GM23338 (cell line): ENCODE measurements at places on chromosomes 1 and 21. TPM values are rescaled to one million over a fixed set of nuclear protein-coding genes. Genes with fewer than 3 reads are reported as not detected.

- H3K4me1 ChIP-seq = peaks cover 9% of the 10 kb centered on the region
- no peaks in the 10 kb centered on the region for H3K36me3 ChIP-seq
- no peak overlapping the region for H3K27ac ChIP-seq
- peak; percentile 39 for DNase-seq
These were observed 31.9 kb downstream of the CAPN9 start for GRCh38 chr1:230778916-230779590.

DNA sequence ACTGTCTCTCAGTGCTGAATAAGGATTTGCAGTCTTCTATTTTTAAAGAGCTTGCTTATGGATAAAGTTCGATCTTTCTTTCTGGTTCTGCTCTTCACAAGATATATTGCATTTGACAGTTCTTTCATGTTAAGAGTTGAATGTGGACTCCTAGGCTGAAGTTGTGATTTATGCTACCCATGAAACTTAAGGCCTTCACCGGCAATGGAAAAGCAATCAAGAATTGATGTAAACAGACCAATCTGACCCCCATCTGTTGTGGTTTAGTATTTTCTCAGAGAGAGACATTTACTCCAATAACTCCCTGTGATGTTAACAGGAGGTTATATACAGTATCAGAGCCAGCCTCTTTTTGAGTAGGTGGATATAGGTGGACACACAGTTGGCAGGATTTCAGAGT, 165.8 kb downstream of the PAPPA2 start:
- H3K4me1 ChIP-seq = no peaks in the 10 kb centered on the region
- no peak overlapping the region for H3K27ac ChIP-seq
- no peaks in the 10 kb centered on the region; the same call in 1 of the 2 replicates for H3K36me3 ChIP-seq
- no peak for DNase-seq
- H3K27me3 ChIP-seq = no peaks in the 10 kb centered on the region
- H3K4me3 ChIP-seq = no peak overlapping the region

- DNase-seq = no peak
- no peak overlapping the region for H3K27ac ChIP-seq
- H3K36me3 ChIP-seq = no peaks in the 10 kb centered on the region
- no peak overlapping the region for H3K4me3 ChIP-seq
- H3K4me1 ChIP-seq = 0 out of 2 replicates have a peak, but pooled peaks cover 3% of the 10 kb centered on the region
These were observed 8.3 kb upstream of the CSF1 start for GRCh38 chr1:109902204-109902985.

The RIPPLY3 gene
- total RNA-seq = 2.5 and 2.6 TPM in 2 replicates

DNA sequence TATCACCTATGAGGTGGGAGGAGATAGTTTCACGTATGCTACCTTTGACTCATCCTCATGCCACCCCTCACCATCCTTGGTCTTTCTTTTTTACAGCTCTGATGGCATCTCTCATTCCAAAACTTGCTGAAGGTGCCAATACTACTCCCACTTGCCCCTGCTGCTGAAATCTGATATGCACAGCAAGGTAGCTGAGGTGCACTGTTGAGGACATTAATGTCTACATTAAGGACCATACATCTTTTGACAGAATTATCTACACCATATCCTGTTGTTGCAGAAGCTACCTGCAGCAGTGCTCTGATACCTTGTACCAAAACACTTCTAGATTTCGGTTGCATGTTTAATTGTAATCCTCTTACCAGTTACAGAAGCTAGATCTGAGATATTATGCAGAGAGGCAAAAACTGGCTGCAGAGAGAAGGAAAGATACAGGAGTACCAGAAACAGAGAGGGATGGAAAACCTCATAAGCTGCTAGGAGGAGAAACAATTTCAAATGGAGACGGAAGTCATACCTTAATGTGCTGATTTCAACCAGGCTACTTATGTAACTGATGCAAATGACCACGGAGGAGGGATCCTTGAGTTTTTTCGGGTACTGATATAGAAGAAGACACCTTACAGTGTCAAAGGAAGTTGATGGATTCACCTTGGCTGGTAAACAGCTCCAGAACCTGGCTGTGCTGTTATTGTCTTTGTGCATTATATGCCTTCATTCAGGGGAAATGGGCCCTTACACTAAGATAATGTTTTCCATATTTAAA, 19.3 kb upstream of the PTPRC start:
- H3K4me3 ChIP-seq = no peak overlapping the region
- DNase-seq = no peak
- no peaks in the 10 kb centered on the region for H3K27me3 ChIP-seq
- H3K4me1 ChIP-seq = no peaks in the 10 kb centered on the region
- no peak overlapping the region for H3K27ac ChIP-seq
- H3K36me3 ChIP-seq = no peaks in the 10 kb centered on the region

- H3K4me3 ChIP-seq = no peak overlapping the region
- H3K27ac ChIP-seq = no peak overlapping the region
- H3K27me3 ChIP-seq = peaks cover 52% of the 10 kb centered on the region; the same call in 1 of the 2 replicates
These were observed 21.7 kb downstream of the RNF187 start for GRCh38 chr1:228508840-228509415.

The ACAP3 gene
- total RNA-seq = 27.7 and 31.9 TPM in 2 replicates

The RGS16 gene
- 15.4 and 18.2 TPM in 2 replicates for total RNA-seq

GRCh38 chr1:14653461-14653960, 55.0 kb downstream of the KAZN start:
- no peak overlapping the region for H3K4me3 ChIP-seq
- no peak overlapping the region for H3K27ac ChIP-seq
- peaks cover 16% of the 10 kb centered on the region for H3K4me1 ChIP-seq
- H3K36me3 ChIP-seq = no peaks in the 10 kb centered on the region
- DNase-seq = no peak
- H3K27me3 ChIP-seq = no peaks in the 10 kb centered on the region

DNA sequence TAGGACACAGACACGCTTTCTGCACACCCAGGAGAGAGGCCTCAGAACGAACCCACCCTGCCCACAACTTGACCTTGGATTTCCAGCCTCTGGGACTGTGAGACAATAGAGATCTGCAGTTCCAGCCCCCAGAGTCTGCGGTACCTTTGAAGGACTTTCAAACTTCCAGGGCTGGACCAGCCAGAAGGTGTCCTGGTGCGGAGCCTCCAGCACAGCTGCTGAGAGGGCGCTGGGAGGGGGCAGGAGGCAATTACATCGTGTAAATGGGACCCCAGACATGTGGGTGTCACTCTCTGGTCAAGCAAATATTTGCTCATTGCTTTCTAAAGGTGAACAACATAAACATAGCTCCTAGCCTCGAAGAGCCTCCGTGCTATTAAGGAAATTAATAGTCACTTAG, 58.7 kb upstream of the ACTRT2 start:
- H3K27me3 ChIP-seq = no peaks in the 10 kb centered on the region
- H3K4me3 ChIP-seq = no peak overlapping the region
- no peaks in the 10 kb centered on the region for H3K4me1 ChIP-seq
- no peak overlapping the region for H3K27ac ChIP-seq

DNA sequence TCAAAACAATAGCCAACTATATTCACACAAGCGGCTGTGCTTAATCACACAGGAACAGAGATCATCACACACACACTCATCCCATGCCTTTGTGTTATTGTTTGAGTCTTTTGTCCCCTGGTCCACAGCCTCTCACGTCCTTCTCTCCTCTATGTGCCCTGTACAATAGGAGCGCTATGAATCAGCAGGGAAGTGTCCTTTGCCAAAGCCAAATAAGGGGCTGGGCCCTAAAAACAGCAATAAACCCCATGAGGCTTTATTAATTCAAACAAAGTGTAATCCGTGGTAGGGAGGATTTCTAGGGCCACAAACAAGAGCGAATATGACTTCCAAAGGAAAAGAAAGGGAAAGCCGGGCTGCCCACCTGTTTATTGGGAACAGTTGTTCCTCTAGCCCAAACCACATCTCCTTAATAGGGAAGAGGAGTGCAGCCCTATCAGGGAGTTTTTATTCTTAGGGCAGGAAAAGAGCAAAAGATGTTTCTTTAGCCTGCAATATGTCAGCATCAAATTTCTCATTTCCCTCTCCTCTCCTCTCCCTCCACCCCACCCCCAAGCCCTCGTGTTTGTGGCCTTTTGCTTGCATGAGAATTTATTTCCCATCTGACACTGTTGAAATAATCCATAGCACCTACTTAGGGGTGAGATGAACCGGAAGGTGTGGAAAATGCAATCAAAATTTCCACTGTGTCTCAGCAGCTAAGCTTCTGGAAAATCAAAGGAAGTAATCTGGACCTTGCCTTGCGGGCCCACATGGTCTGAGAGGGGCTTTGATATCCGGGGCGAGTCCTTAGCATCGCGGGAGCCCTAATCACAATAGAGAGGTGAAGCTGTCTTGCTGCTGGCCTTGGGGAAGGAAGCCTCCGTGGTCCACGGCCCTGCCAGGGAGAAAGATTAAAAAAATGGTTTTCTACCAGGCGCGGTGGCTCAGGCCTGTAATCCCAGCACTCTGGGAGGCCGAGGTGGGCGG, 45.3 kb upstream of the ITPKB start:
- no peaks in the 10 kb centered on the region for H3K4me1 ChIP-seq
- no peaks in the 10 kb centered on the region for H3K36me3 ChIP-seq
- H3K27ac ChIP-seq = no peak overlapping the region

The OR2G6 gene
- not detected in 2 replicates for total RNA-seq

GRCh38 chr1:27342391-27342777, 562 bp downstream of the SYTL1 start:
- no peak for DNase-seq
- H3K27me3 ChIP-seq = no peaks in the 10 kb centered on the region
- peak overlapping the region; percentile 55 for H3K4me3 ChIP-seq
- H3K36me3 ChIP-seq = no peaks in the 10 kb centered on the region
- H3K4me1 ChIP-seq = peaks cover 17% of the 10 kb centered on the region; the same call in 1 of the 2 replicates
- H3K27ac ChIP-seq = no peak overlapping the region

The PADI2 gene
- total RNA-seq = 3.7 and 4.3 TPM in 2 replicates

The BCAS2 gene
- 49.9 and 50.7 TPM in 2 replicates for total RNA-seq

The CFAP107 gene
- 0.07 TPM in 1 of 2 replicates, not detected in the other for total RNA-seq

The UTS2 gene
- not detected in 2 replicates for total RNA-seq

DNA sequence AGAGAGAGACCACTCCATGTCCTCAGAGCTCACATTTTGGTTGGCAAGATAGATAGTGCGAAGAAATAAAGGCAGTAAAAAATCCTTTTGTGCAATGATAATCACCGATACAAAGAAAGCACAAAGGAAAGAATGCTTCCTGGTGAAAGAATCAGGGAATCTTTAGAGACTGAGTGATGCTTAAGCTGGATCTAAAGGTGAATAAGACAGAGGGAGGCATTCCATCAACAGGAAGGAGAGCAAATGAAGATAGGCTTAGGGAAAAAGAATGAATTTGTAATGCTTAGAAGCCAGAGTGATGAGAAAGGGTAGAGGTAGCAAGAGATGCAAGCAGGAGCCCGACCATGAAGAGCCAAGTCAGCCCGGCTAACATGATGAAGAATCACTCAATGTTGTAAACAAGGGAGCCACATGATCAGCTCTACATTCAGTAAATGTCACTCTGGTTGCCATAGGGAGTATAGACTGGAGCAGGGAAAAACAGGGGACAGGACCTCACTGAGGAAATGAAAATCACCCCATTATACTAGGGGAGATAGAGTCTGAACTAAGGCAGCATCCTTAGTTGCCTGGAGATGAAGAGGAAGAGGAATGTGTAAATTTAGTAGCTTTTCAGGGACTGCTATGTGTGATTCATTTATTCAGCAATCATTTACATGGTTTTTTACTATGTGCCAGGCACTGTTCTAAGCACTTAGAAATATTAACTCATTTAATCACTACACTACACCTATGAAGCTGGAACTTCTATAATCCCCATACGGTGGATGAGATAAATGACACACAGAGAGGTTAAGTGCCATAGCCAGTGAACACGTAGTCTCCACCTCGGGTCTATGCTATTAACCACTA, 402.6 kb upstream of the NFIA start:
- no peaks in the 10 kb centered on the region for H3K36me3 ChIP-seq
- no peak overlapping the region for H3K4me3 ChIP-seq
- H3K27me3 ChIP-seq = no peaks in the 10 kb centered on the region
- H3K27ac ChIP-seq = no peak overlapping the region

GRCh38 chr1:225378880-225379279, 49.0 kb downstream of the LBR start:
- no peaks in the 10 kb centered on the region for H3K36me3 ChIP-seq
- H3K4me1 ChIP-seq = peaks cover 19% of the 10 kb centered on the region
- peak overlapping the region; percentile 6; the same call in 1 of the 2 replicates for H3K27ac ChIP-seq
- no peak overlapping the region for H3K4me3 ChIP-seq
- H3K27me3 ChIP-seq = no peaks in the 10 kb centered on the region

- DNase-seq = peak; percentile 2
- no peak overlapping the region for H3K27ac ChIP-seq
- peaks cover 4% of the 10 kb centered on the region; the same call in 1 of the 2 replicates for H3K4me1 ChIP-seq
- H3K4me3 ChIP-seq = no peak overlapping the region
- no peaks in the 10 kb centered on the region for H3K27me3 ChIP-seq
- peaks cover 8% of the 10 kb centered on the region; the same call in 1 of the 2 replicates for H3K36me3 ChIP-seq
These were observed 4.3 kb downstream of the PUSL1 start for GRCh38 chr1:1312450-1313314.

The LIN28A gene
- 1,538 and 1,571 TPM in 2 replicates for total RNA-seq

DNA sequence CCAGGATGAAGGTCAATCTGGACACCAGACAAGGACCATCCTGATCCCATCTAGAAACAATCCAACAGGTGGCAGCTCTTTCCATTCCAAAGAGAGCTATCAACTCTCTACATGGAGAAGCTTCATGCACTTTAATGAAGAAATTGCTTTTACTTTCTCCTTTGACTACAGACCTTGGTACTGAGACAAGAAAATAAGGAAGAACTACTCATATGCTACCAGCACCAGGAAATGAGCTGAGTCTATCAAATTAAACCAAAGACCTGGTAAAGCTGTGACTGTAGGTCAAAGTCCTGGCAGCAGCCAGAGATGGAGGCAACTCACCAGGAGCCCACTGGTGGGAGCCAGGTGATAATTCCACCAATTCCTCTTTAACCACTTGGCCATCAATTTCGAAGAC, 64.3 kb upstream of the LRRC8B start:
- no peak for DNase-seq
- H3K27ac ChIP-seq = no peak overlapping the region
- H3K27me3 ChIP-seq = no peaks in the 10 kb centered on the region
- H3K4me3 ChIP-seq = no peak overlapping the region
- peaks cover 10% of the 10 kb centered on the region; the same call in 1 of the 2 replicates for H3K4me1 ChIP-seq
